ENCODE measurements at places on chromosomes 5 and 9.

GRCh38 chr5:59037941-59038797 is 455.3 kb downstream of the RAB3C start:
- no peak for DNase-seq

DNA sequence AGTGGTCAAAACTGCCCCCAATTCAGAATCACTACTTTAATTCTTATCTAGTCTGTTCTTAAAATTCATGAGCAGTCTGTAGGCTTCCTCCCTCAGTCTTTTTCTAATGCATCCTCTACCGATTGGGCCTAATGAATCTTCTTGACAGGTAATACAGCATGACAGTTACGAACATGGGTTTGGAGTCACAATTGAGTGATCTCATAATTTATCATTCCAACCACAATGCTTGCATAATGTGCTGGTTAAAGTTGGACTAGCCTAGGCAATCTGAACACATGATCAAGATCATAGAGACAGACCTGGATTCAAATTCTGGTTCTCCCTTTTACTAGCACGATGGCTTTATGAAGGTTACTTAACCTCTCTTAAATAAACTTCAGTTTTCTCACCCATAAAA is 33.1 kb upstream of the SETD9 start:
- DNase-seq: no peak

GRCh38 chr9:107637421-107638420 is 148.2 kb upstream of the KLF4 start:
- peak; percentile 99 for DNase-seq

- DNase-seq: no peak
Observed at GRCh38 chr5:9398227-9398626, 147.6 kb downstream of the SEMA5A start.

- no peak for DNase-seq
Observed at GRCh38 chr9:115943431-115944165, 210.0 kb upstream of the PAPPA start.

GRCh38 chr5:181207214-181207959 is 2.4 kb upstream of the TRIM7 start:
- peak; percentile 85 for DNase-seq
